SK-MEL-5 (cell line): ENCODE measurements at places on chromosomes 6 and 20.

GRCh38 chr6:8439601-8440268, 4.4 kb upstream of the SLC35B3 start:
- no peak for DNase-seq

GRCh38 chr20:62439218-62439617, 11.9 kb upstream of the RBBP8NL start:
- DNase-seq = no peak

DNA sequence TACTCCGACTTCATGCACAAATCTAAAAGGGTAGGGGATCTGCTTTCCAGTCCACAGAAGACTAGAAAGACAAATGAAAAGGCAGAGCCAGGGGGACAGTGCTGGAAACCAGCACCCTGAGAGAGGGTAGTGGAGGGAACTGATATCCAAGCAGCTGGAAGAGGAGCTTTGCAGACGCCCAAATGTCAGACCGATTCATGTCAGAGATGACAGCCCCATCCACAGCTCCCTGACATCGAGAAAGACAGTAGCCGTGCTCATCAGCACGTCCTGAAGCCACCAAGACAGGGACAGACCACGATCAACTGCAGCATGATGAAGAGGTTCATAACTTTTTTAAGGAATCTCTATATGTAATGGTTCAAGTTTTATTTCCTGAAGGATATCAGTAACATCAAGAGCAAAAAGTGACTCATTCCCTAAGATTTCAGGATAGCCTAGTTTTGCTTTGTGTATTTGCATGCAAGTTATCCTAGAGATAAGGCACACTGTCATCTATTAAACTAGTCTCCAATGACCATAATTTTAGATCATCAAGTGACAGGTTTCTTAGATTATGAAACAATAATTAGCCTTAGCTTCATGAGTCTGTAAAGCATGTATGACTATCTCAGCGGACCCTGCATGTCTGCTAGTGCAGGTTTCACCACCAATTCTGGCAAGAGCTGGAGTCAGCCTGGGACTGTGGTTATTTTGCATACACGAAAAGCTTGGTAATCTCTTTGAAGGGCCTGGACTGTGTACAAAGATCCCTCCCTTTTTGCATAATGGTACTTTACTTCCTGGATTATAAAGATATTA, 43.0 kb downstream of the PRDM1 start:
- DNase-seq = no peak

- DNase-seq = no peak
Measured at GRCh38 chr6:8930009-8930408, 494.7 kb upstream of the SLC35B3 start.

DNA sequence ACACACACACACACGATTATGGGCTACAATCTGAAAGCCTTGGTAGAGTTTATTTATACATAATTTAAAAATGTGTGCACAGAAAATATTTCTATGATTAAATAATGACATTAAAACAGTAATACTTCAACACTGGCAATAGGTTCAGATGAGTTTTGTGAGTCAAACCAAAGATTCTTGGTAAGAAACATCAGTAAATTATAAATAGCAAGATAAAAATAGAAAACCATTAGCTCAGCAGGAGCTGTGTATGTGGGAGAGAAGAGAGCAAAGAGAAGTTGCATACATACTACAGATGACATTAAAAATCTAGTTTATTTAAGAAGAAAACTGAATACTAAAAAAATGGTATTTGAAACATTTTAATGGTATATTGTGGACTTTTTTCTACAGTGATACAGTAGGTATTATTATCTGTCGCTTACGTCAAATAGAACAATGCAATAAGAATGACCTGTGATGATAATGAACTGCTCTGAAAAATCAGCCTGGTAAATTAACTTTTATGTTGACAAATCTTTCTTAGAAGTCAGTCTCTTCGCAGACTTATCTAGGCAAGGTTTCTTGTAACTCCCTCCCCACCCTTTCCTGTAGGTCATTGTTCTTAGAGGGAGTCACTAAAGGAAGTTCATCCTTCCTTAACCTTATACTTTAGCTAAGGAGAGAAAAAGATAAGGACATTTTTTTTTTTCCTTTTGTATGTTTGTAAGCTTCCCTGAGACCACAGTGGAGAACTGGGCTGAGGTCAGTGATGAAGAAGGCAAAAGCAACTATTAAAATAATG, 149.3 kb downstream of the GJA1 start:
- DNase-seq = no peak

GRCh38 chr20:41150664-41151063, 13.3 kb downstream of the PLCG1 start:
- DNase-seq = no peak
